ENCODE measurements at places on chromosomes 3 and 15.

DNA sequence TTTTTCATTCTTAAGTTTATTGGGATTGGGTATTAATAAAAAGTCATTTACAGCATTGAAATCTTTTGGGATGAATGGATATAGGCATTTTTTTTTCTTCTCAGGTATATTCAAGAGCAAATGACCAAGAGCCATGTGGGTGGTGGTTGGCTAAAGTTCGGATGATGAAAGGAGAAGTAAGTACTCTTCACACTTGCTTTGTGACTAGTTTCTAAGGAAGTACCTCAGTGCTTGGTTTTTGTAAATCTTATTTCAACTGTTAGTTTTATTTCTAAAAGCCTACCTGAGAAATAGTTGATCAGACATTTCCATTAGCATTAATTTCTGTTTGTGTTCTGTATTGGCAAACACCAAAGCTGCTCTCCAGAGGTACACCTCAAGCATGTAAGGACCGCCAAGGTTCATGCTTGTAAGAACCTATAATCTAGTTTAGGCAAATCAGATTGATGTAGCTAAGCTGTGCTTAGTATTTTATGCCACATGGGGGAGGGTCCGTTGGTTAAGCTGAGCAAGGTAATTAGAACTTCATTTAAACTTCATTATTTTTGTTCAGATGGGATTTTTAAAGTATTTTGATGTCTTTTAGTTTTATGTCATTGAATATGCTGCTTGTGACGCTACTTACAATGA is 35.4 kb downstream of the FXR1 start:
- DNase-seq: no peak

DNA sequence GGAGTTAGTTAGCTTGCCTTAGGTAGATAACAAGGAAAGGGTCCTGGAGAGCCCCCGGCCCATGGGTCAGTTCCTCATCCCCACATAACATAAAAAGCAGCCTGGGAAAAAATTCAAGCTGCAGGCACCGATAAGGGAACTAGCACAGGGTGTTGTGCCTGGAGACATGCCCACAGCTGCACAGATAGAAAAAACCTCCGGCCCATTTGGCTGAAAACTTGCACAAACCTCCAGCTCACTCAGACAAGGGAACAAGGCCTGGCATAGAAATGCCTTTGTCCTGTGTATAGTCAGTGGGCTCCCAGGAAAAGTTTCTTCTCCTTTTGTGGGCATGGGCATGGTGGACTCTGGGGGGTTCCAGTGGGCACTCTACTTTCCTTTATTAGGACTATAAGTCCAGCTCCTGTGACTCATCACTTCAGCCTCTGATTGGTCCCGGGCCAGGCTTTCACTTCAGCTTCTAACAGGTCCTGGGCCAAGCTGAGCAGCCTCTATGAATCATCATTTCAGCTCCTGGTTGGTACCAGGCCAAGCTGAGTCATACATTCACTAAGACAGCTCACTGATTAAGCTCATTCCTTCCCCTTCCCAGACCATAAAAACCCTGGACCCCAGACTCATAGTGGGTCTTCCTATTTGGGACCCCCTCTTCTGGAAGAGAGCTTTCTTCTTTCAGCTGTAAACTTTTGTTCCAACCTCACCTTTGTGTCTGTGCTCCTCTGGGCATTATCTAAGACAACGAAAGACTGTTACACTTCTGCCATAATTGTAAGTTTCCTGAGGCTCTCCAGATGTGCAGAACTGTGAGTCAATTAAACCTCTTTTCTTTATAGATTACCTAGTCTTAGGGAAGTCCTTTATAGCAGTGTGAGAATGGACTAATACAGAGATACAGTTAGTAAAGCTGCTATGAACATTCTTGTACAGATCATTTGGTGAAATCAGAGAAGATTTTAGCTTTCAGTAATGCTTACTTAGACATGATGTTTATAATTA is 348.0 kb upstream of the DPPA4 start:
- peak; percentile 72 for DNase-seq

DNA sequence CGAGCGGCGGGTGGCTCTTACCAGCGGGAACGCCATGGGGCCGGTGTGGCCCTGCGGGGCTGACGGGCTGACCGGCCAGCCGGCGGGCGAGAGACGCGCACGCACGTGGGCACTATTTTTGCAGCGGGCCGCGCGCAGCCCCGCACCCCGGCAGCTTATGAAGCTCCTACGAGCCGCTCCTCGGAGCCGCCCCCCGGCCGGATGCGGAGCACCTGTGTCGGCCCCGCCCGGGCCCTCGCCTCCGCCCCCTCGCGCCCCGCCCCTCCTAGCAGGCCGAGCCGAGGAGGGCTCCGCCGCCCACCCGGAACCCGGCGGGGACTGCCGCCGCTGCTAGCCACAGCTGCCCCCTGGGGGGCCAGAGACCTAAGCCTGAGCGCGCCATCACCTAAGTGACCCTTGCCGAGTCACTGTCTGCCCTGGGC is 683 bp upstream of the CPEB1 start:
- no peak for DNase-seq

- DNase-seq: no peak
Measured at GRCh38 chr15:50624616-50625168, 61.9 kb downstream of the TRPM7 start.

GRCh38 chr3:13426591-13426990 is 6.5 kb upstream of the NUP210 start:
- DNase-seq: no peak

GRCh38 chr3:169668072-169668956 is 4.8 kb upstream of the MECOM start:
- DNase-seq: peak; percentile 47

DNA sequence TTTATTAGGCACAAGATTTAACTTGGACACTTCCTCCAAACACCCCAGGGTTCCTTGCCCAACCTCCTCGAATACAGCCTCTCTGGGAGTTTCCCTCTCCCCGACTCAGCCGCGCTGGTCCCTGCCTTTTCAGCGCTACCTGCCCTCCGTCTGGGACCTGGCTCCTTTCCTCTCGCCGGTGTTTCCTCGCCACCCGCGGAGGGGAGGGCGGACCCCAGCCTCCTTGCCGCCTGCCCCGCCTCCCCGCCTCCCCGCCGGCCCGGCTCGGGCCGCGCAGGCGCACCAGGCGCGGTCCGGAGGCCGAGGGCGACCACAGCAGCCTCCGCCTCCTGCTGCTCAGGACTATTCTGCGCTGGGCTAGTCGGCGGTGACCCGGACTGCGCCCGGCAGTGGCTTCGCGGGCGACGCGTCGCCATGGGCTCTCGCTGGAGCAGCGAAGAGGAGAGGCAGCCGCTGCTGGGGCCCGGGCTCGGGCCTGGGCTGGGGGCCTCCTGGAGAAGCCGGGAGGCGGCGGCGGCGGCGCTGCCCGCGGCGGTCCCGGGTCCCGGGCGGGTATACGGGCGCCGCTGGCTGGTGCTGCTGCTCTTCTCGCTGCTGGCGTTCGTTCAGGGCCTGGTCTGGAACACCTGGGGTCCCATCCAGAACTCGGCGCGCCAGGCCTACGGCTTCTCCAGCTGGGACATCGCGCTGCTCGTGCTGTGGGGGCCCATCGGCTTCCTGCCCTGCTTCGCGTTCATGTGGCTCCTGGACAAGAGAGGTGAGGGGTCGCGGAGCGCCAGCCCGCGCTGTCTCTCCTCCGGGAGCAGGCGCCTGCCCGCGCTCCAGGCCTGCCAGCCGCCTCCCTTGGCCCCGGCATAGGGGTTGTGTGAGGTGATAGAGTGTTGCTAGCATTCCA is at the start of gene SLC49A4:
SLC49A4 (plus strand) TSS at position 291 of the 895 bp plus-strand sequence; CDS start at position 415, 124 bp downstream.
- peak; percentile 84 for DNase-seq

DNA sequence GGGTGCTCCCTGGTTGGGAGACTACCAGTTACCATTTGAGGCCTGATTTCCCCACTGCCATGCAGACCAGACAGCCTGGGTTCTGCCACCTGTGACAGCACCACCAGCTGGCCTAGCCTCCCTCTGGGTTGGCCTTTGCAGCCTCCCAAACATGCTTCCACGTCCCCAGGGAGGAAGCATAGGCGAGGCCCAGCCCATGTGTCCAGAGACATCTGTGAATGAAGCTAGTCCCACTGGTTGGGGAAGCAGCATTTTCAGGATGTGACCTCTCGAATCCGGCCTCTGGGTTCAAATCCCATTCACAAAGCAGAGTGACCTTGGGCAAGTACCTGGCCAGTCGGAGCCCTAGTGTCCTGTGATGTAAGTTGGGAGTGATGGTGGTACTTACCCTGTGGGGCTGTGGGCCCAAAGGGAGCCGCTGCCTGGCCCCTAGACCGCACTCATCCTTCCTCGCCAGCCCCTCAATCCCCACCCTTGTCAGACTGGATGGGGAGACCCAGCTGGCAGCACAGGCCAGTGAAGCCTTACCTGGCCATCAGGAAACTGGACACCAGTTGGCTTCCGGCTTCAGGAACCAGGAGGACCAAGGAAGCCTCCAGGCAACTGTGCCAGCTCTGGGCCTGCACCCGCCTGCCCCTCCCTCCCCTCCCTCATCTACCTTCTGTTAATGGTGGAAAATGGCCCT is 6.0 kb downstream of the KLF15 start:
- no peak for DNase-seq

DNA sequence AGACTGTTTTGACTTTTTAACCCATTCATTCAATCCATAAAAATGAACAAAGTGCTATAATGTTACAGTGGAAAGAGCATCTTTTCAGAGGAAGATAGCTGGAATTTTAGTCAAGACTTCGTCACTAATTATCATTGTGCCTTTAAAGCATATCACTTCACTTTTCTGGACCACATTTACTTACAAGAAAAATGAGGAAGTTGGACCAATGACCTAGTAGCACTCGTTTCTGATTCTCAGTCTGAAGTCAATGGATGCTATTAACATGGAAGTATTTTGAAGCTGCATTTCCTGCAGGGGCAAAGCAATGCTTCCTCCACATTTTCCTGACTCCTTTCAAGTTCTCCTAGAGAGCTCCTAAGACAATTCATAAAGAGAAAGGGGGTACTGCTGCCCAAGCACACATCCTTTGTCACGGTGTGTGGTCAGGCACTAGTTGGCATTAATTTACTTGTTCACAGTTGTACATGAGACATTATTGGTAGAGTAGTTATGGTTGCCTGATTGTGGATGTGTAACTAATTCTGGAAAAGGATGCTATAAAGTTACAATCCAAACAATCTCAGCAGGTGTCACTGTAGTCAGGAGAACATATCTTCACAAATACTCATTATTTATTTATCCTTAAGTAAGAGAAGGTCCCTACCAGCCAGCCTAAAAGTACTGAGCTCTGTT is 1049.1 kb downstream of the FHIT start:
- DNase-seq: no peak

GRCh38 chr15:70113304-70113700 is 15.6 kb upstream of the TLE3 start:
- peak; percentile 82 for DNase-seq

- DNase-seq: no peak
Measured at GRCh38 chr15:31230630-31231485, 95.8 kb upstream of the KLF13 start.

GRCh38 chr3:172808969-172809546 is 58.5 kb downstream of the ECT2 start:
- DNase-seq: no peak

DNA sequence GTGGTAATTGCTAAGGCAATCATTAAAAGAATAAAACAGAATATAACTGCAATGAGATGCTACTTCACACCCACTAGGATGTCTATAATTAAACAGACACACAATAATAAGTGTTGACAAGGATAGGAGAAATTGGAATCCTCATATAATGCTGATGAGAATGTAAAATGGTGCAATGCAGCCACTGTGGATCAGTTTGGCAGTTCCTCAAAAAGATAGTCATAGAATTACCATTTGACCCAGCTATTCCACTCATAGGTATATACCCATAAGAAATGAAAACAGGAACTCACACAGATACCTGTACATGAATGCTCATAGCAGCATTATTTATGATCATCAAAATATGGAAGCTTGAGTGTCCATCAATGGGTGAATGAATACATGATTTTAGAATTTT is 9.6 kb upstream of the RNF111 start:
- DNase-seq: no peak

DNA sequence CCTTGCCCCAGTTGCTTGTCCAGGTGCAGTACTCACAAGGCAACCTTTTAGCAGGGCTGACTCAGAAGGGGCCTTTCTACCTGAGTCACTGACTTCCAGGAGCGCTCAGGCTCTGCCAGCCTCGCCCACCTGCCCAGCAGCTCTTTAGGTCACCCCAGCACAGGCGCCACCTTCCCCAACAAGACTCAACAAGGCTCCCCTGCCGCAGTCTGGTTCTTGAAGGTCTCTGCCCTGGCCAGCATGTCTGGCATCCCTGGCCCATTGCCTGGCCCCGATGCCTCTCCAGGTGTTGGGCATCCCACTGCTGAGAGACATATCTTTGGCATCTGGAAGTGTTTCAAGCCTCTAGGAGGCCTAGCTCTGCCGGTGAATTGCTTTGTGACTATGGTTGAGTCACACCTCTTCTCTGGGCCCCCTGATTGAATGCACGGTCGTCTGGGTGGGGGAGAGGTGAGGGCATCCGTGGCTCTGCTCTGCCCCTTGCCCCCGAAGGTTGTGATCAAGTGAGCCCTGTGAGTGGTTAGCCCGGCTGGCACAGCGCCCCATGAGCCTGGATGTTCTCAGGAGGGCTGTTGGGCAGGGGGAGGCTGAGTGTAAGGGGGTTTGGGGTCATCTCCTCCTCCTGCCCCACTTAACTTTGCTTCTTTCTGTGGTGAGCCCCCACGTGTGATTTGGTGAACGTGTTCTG is 21.6 kb downstream of the SNX33 start:
- DNase-seq: no peak
